ENCODE measurements at places on chromosomes 2 and 18. TPM values are rescaled to one million over a fixed set of nuclear protein-coding genes. Genes with fewer than 3 reads are reported as not detected.

- DNase-seq: no peak
These were observed 117.8 kb downstream of the PTPRM start for GRCh38 chr18:7684966-7685365.

GRCh38 chr2:226981791-226982326 lies 146.0 kb downstream of the RHBDD1 start:
- no peak for DNase-seq

DNA sequence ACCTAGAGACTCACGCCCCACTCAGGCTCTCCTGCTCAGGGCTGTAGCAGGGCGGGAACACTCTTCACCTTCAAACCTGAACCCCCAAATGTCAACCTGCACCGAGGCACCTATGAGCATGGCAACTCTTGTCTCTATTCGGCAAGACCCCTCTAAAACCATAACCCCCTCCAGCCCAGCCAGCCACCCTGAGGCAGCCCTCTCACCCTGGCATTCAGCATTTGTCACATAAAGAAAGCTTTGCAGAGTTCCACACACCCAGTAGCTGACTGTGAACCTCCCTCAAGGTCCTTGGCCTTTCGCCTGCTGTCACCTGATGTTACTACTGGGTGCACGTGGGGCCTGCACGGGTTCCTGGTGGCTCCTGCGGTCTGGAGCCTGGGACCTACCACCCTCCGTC lies 97.2 kb upstream of the ALKAL2 start:
- no peak for DNase-seq

GRCh38 chr2:54639609-54640008 lies 83.9 kb upstream of the EML6 start:
- DNase-seq: no peak

The REEP1 gene
- polyA plus RNA-seq: not detected

GRCh38 chr2:133270550-133270949 lies 297.7 kb downstream of the NCKAP5 start:
- no peak for DNase-seq

DNA sequence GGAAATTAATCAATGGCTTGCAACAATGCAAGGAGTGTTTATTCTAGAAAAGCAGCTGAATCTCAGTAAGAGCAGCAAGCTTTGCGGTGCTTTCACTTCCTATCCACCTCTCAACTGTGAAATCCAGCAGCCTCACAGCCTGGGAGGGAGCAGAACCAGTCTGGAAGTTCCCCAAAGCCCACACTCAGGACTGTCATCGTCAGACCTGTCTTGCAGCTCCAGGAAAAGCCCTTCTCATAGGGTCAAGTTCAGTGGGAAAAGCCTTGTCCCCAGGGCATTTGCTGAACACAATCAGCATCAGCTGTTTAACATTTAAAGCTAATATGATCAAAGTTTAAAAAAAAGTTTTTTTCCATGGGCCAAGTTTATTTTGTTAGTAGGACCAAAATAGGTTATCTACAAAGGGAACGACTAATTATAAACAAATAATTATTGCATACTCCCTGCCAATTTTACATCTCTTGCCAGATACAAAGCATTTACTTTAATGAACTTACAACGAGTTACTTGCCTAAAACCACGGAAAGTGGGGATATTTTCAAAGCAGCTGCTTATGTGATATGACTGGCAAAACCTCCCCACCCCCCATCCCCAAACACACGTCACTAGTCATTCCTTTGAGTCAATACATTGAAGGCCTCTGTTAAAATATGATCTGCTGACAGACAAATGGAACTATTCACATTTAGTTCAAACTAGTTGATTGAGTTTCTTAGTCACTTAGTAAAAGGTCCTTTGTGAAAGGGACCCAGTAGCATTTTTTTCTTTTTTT lies 36.8 kb downstream of the PARD6G start:
- no peak for DNase-seq

DNA sequence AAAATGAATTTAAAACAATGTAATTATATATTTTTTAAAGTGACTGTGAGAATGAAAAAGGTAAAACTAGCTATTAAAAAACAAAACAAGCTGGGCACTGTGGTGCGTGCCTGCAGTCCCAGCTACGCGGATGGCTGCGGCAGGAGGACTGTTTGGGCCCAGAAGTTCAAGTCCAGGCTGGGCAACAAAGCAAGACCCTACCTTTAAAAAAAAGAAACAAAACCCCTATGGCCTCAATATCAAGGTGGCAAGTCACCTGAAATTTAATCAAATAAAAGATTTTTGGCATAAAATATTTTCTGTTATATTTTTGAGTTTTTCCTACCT lies 46.9 kb upstream of the STRN start:
- DNase-seq: no peak

GRCh38 chr2:120845277-120845676 lies 109.6 kb downstream of the GLI2 start:
- no peak for DNase-seq

DNA sequence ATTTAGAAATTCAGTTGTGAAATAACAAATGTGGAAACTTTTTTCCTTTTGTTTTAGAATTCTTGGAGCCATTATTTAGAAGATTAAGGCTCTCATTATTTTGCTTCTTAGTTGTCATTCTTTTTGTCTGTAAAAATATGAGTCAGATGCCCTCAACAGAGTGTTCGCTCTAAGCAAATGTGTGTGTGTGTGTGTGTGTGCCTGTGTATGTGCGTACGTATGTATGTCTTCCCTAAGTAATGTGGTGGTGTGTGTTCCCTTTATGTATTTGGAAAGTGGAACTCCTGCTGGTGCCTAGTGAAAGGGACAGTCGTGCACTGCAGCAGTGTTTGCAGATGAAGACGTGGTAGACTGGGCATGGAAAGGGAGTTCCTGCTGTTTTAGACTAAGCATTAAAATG lies 27.5 kb downstream of the ZNF407 start:
- no peak for DNase-seq

- DNase-seq: no peak
These were observed 8.6 kb upstream of the C2orf42 start for GRCh38 chr2:70199320-70199864.

DNA sequence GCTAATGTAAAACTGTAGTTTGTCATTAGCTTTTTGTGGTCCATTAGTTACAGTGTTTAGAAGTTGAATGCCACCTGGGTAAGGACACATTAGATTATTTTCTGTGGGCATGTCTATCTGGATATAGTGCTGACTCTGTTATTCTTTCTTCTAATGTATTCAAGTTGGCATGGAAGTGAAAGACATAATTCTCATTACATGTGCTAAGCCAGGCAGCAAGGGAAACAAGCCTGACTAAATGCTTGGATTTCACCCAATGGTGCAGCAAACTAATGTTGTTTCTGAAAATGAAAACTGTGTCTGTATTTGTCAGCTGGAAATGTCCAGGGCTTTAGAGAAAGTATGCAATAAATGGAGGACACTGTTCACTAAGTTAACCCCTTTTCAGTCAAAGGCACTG lies 100.7 kb downstream of the NUP35 start:
- DNase-seq: no peak

GRCh38 chr2:57892920-57893319 lies 153.7 kb upstream of the VRK2 start:
- peak; percentile 87 for DNase-seq

GRCh38 chr18:23822590-23823385 lies 133.5 kb downstream of the LAMA3 start:
- no peak for DNase-seq

GRCh38 chr2:136137982-136138381 lies 20.0 kb upstream of the CXCR4 start:
- DNase-seq: peak; percentile 44

DNA sequence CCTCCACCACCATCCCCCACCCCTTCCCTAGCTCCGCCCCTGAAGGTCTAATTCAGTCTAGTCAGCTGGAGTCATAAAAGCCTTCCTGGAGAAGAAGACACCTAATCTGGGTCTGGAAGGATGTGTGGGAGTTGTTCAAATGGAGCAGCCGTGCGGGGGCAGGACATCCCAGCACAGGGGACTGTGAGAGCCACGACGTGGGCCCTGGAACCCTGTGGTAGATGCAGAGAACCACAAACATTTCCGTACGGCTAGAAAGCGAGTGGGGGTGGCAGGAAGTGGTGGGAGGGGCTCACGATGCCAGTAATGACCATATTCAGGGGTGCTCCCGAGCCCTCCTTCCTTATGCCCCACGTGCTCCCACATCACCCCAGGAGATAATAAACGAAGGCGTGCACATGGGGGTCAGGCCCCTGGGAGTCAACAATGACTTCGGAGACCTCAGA lies 20.9 kb upstream of the COL6A3 start:
- no peak for DNase-seq

DNA sequence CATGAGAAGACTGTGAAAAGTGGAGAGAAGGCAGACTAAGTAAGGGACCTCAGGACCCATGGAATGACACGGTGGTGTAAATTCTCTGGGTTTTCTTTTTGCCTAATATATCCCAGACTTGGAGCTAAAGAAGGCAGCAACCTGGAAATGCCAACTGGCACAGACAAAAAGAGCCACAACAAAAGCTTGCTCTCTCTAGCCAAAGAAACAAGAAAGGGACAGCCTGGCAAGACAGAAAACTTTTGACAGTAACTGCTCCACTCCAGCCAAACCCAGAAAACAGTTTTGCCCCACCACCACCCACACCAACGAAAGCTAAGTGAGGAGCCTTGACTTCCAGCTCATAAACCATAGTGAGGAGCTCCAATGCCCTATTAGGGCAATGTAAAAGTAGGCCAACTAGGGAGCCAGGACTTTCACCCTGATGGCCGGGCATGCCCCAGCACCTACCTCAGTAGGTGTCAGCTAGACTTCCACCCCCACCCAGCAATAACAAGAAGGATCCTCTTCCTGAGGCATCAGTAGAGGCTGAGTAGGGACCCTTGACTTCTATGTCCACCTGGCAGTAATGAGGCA lies 35.5 kb downstream of the PELI1 start:
- no peak for DNase-seq

The TUBA3E gene
- not detected for polyA plus RNA-seq

GRCh38 chr2:19914266-19914975 lies 12.6 kb upstream of the TTC32 start:
- DNase-seq: no peak

GRCh38 chr18:59575995-59576394 lies 121.2 kb downstream of the CCBE1 start:
- no peak for DNase-seq

The C1D gene
- polyA plus RNA-seq: 14.9 TPM

- no peak for DNase-seq
These were observed 510.8 kb downstream of the TRIB2 start for GRCh38 chr2:13227578-13227977.

DNA sequence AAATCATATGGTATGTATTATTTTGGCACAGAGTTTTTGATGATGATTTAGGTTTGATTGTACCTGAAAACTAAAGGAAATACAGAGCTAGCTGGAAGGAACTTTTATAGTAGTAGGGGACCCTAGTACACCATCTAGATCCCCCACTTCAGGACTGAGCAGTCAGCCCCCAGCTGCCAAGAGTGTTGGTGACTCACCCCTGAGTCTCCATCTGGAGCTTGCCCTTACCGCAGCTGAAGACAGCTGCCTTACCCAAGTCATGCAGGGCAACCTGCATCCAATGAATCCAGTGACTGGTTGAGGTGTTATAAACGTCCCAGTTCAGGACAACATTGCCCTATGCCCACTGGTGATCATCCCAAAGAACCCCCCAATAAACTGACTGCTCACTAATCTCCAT lies 15.3 kb downstream of the PMS1 start:
- DNase-seq: no peak

The D2HGDH gene
- 57.1 TPM for polyA plus RNA-seq

DNA sequence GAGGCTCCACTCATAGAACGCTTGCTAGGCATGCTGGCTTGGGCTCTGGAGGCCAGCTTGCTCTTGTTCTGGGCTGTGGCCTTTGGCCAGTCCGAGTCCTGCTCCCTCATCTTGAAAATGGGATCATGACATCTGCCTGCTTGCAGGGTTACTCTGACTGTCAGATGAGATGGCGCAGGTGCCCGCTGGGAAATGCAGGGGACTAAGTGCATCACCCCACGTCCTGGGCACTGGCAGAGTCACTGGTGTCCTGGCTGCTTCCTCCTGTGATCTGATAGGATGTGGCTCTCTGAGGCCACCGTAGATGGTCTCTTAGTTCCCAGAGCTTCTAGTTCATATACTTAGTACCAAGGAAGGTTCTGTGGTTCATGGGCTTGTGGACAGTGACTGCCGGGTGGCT lies 18.5 kb downstream of the LDLRAD4 start:
- DNase-seq: no peak

- DNase-seq: no peak
These were observed 563.8 kb upstream of the NETO1 start for GRCh38 chr18:73431620-73432019.

The PMAIP1 gene
- polyA plus RNA-seq: 40.8 TPM

DNA sequence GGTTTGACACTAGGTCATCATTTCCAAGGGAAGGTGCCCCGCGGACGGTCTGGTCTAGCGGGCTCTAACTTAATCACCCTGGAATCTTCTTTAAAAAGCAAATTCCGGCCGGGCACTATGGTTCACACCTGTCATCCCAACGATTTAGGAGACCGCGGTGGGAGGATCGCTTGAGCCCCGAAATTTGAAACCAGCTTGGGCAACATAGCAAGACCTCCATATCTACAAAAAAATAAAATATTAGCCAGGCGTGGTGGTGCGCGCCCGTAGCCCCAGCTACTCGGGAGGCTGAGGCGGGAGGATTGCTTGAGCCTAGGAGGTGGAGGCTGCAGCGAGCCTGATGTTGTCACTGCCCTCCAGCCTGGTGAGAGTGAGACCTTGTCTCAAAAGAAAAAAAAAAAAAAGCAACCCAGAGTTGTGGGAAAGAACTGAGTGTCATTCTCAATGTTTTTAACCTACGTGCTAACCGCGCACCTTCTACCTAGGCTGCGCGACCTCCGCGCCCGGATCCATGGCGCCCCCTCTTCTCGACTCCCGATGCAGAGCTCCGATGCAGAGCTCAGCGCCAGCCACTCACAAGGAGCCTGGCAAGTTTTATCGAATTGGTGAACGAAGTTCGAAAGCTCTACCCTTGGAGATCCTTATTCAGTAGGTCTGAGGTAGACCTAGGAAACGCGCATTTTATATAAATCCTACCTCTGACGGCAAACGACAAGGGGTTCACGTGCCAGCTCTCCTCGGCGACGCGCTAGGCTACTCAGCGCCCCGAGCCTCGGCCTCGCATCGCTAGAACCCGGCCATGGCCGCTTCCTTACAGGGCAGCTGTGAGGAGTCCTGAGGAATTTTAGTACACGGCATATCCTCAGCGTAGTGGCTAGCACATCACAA lies 888 bp upstream of the TWSG1 start:
- DNase-seq: peak; percentile 47

The CEBPZOS gene
- 7.1 TPM for polyA plus RNA-seq

The ABCB11 gene
- not detected for polyA plus RNA-seq

- DNase-seq: no peak
These were observed 108.4 kb upstream of the ALK start for GRCh38 chr2:30029804-30030203.

DNA sequence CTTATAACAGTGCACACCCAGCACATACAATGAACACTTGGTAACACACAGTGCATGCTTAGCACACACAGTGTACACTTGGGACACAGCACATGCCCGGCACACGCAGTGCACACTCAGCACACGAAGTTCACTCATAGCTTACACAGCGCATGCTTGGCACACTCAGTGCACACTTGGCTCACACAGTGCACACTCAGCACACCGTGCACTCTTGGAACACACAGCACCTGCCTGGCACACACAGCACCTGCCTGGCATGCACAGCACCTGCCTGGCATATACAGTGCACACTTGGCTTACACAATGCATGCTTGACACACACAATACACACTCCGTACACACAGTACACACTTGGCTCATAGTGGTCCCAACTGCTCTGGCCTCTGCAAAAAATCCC lies 128.2 kb downstream of the GALR1 start:
- DNase-seq: no peak

All from CD14-positive monocyte (primary cell).